ENCODE measurements at places on chromosomes 1 and 21.

- no peak for DNase-seq
These were observed 24.6 kb downstream of the XCL1 start for GRCh38 chr1:168601051-168601450.

- DNase-seq = no peak
These were observed 59.7 kb downstream of the DESI2 start for GRCh38 chr1:244712669-244713068.

DNA sequence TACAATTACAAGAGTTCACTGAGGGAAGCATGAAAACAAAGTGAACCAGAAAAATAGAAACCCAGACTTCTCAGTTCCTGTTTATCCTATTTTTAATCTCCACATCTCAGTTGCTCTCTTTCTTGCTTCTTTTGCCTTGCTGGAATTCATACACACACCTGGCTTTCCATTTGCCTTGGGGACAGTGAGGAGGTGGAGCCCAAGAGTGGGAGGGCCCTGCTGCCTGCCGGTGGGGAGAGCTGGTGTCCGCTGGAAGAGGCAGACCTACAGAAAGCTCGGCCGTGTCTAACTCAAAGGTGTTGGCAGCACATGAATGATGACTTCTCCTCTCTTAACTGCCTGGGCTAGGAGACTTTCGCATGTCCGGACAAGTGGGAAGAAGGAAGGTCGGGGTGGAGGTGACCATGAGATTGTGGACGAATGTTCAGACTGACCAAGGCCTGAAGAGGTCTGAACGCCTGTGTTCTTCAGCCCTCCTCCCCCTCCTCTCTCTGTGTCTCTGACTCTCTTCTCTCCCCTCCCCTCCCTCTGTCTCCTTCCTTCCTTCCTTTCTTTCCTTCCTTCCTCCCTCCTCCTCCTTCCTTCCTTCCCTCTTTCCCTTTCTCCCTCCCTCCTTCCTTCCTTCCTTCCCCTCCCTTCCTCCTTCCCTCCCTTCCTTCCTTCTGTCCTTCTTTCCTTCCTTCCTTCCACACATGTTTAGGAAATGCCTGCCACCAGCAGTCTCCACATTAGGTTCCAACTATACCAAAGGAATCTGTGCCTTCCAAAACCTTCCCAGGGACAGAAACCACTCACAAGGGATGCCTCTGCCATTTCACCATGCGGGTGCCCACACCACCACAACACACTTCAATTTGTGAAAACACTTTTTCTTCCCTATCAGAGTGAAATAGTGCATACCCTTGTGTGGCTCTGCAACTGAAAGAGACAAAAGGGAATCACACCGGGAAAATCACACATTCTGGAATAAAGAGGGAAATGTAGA, 157.3 kb upstream of the RUNX1 start:
- DNase-seq = no peak

GRCh38 chr1:5730272-5731109, 261.7 kb downstream of the NPHP4 start:
- DNase-seq = no peak

- DNase-seq = no peak
These were observed 174.8 kb downstream of the TOMM20 start for GRCh38 chr1:234953655-234954405.

- DNase-seq = no peak
These were observed 325.0 kb upstream of the PLXNA2 start for GRCh38 chr1:208569181-208569580.

GRCh38 chr1:193185211-193185610, 1.2 kb downstream of the B3GALT2 start:
- DNase-seq = no peak

DNA sequence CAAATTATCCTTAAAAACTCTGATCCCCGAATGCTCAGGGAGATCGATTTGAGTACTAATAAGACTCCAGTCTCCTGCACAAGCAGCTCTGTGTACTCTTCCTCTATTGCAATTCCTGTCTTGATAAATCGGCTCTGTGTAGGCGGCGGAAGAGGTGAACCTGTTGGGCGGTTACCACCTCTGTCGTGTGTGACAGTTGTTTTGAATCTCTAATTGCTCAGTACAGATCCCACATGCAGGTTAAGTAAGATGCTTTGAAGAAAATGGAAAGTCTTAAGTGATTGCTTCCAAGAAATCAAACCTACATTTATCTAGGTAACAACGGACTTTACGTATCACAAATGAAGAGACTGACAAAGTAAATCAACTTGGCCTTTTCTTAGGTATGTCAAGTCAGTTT, 35.5 kb downstream of the COA6 start:
- DNase-seq = peak; percentile 59

- DNase-seq = no peak
These were observed 70.9 kb upstream of the PLA2G4A start for GRCh38 chr1:186757851-186758250.

GRCh38 chr1:35120458-35121133, 41.4 kb downstream of the ZMYM1 start:
- peak; percentile 33 for DNase-seq

- DNase-seq = no peak
These were observed 855 bp downstream of the DSCAM start for GRCh38 chr21:40846103-40846502.

DNA sequence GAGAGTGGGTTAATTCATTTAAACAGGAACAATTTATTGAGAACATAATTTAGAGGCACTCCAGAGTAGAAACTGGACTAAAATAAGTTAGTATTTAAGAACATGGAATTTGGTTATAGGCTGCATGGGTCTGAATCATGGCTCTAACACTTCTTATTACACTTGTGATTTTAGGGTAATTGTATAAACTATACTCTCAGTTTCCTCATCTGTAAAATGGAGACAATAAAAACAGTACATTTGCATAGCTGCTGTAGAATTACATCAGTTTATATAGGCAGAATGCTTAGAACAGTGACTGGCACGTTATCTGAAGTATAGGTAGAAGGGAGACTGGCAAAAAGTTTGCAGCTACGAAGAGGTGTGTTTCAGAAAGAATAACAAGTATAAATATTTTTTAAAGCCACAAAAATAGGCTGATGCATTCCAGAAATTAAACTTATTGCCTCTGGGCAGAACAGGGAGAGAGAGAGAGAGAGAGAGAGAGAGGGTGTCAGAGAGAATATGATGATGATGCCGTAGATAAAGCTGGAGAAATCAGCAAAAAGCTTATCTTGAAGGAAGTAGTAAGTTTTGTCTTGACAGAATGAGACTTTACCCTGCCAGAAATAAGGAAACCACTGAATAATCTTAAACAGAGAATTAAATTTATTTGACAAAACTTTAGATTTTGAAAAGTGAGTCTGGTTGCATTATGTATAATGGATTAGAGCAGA, 8.1 kb upstream of the OR6K3 start:
- no peak for DNase-seq

DNA sequence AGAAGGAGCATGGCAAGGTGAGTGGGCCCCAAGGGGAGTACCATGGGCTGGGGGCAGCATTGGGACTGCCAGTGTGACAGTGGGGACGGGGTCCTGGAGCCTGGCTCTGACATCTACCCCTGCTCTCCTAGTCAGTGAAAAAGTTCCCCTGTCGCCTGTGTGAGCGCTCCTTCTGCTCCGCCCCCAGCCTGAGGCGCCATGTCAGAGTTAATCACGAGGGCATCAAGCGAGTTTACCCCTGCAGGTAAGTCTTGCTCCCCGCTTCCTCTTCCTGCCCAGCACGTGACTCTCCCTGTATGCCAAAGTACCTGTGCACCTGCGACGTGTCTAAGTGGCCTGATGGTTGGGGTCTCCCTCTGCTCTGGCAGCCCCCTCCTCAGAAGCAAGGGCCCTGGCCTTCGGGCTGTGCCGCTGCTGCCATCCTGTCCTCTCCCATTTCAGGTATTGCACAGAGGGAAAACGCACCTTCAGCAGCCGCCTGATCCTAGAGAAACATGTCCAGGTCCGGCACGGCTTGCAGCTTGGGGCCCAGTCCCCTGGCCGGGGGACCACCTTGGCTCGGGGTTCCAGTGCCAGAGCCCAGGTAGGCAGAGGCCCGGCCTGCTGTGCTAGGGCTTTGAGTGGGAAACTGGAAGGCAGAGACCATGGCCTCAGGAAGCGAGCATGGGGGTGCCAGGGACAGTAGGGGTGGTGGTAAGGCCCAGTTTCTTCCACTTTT, 8.1 kb downstream of the ZNF687 start:
- no peak for DNase-seq

GRCh38 chr1:19165501-19165900, 44.6 kb downstream of the UBR4 start:
- no peak for DNase-seq

GRCh38 chr1:108897865-108898720, 21.3 kb downstream of the GPSM2 start:
- DNase-seq = no peak

DNA sequence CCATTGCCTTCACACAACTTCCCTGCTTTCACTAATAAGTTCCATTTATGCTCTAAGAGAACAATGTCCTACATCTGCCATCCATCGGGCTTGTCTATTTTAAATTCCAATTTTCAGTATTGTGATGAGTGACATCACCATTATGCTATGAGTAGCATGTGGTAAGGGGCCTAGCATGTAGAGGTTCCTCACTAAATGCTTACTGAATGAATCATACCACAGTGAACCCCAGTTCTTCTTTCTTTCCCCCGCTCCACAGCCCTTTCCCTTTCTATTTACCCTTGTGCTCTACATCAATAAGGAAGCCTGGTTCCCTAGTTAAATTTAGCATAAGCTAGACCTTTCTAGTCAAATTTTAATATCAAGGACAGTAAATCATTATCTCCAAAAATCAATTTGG, 195.0 kb upstream of the RGS18 start:
- no peak for DNase-seq

GRCh38 chr1:51969038-51969705, 21.3 kb downstream of the RAB3B start:
- DNase-seq = no peak

GRCh38 chr1:201911826-201912571, 23.3 kb downstream of the SHISA4 start:
- DNase-seq = no peak

GRCh38 chr21:31267644-31268043, 76.4 kb downstream of the TIAM1 start:
- DNase-seq = no peak

DNA sequence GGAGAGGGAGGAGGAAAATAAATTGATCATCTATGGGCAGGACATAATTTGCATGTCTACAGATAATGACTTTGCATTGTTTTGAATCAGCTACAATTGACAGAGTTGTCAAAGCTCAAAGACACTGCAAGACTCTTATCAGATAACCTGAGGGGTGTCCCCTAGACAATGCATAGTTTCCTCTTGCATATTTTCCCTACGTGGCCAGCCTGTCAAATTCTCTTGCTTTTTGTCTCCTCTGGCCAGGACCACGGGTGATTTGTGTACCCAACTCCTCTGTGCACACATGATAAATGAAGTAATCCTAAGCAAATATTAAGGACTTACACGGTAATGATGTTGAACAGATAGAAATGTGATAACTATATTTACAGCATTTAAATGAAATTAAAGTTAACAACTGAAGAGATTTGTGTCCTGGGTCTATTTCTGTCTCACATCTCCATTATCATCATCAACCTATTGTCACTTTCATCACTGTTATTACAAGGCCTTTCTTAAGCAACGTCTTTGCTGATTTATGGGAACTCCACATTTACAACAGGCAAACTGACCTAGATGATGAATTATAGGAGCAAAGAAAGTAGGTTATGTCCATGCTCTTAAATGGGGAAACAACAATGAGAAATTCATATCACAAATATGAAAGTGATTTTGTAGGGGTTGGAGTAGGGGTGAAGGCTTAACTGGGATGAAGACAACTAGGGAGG, 18.8 kb downstream of the BATF3 start:
- DNase-seq = no peak

DNA sequence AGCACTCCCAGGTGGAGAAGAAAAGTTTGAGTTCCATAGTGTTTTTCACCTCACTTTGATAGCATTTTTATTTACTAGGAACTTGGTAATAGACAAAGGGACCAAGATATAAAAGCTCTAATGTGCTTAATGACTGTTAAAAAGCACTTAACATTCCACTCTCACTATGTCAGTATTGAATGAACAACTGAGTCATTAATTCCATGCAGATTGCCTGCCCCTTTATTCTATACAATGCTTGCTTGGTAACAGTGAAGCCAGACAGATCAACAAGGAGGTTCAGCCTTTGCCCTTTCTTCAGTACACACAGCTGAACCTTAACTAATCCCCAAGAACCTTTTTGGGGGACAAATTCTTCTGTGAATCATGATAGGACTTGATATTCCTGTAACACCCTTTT, 425.5 kb downstream of the NUF2 start:
- no peak for DNase-seq

- no peak for DNase-seq
These were observed 8.1 kb downstream of the PTGS2 start for GRCh38 chr1:186672131-186672530.

DNA sequence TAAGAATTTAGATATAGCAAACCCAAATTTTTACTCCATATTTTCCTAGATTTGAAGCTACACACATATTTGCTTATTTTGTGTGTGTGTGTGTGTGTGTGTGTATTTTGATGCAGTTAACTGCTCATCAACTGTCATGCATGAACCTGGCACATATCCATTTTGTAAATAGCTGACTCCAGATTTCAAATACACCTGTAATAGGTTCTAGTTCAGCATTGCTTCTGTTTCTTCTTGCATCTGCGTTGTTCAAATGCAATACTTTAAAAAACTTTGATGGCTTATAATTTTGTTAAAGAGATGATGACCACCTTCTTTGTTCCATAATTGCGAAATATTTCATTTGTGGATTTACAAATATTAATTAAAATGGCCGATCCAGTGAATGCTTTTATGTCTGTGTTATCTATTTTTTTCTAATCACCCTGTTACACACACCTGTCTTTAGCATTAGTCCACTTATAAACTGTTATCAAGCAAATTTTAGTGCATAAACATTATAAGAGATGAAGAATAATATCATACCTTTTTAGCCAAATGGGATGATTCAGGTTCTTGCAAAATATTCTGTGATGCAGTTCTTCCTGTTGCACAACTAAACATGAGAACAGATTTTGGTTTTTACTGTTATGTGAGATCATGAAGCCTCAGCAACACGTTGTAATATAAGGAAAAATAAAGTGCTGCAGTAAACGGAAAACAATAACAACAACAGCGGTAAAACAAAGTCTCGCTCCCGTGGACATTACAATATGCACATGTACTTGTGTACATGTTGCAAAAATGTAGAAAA, 12.7 kb upstream of the S100A11 start:
- DNase-seq = no peak

GRCh38 chr1:161287482-161288054, 22.2 kb downstream of the MPZ start:
- DNase-seq = no peak

DNA sequence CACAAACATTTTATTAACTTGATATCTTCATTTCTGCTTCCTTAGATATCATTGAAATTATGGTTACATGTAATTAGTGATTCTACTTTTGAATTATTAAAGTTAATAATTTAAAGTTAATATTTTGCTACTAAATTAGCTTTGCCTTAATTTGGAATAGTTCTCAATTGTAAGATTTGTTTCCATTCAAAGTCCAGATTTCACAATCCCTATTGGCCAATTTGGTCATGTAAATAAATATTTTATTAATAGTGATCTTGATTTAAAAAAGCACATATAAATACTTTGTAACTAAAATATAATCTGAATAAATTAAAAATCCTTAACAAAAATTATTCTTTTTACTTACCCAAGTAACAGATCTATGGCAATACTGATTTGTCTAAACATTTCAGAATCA, 1558.6 kb downstream of the NCAM2 start:
- DNase-seq = no peak

GRCh38 chr1:24506691-24507381, 4.2 kb downstream of the RCAN3 start:
- no peak for DNase-seq

All from activated T-cell treated with anti-CD3 and anti-CD28 coated beads, Interleukin-2, amount 50 U/mL, for 24 hours (primary cell).